ENCODE measurements at places on chromosomes 11 and 22. TPM values are rescaled to one million over a fixed set of nuclear protein-coding genes. Genes with fewer than 3 reads are reported as not detected.

The KIF18A gene
- polyA plus RNA-seq = 1.4 TPM

The CD3D gene
- 31.6 TPM for polyA plus RNA-seq

The GAL3ST1 gene
- polyA plus RNA-seq = not detected

The UVRAG gene
- 79.9 TPM for polyA plus RNA-seq

The HPX gene
- 0.46 TPM for polyA plus RNA-seq

The OR5A1 gene
- not detected for polyA plus RNA-seq

The HMBS gene
- 24.8 TPM for polyA plus RNA-seq

The RBM4 gene
- 189 TPM for polyA plus RNA-seq

The CNTF gene
- 0.11 TPM for polyA plus RNA-seq

The CHADL gene
- polyA plus RNA-seq = 0.63 TPM

The PKNOX2 gene
- not detected for polyA plus RNA-seq

The MAP6 gene
- polyA plus RNA-seq = 0.53 TPM

The THAP7 gene
- 55.9 TPM for polyA plus RNA-seq

The C1QTNF5 gene
- polyA plus RNA-seq = not detected

The TIGD3 gene
- 2.3 TPM for polyA plus RNA-seq

The GLB1L3 gene
- 0.19 TPM for polyA plus RNA-seq

The FAM111B gene
- 3.8 TPM for polyA plus RNA-seq

The ME3 gene
- not detected for polyA plus RNA-seq

The KCNJ4 gene
- not detected for polyA plus RNA-seq

The FAM118A gene
- polyA plus RNA-seq = 24.0 TPM

The SERPIND1 gene
- polyA plus RNA-seq = 0.23 TPM

The ARHGAP32 gene
- 0.54 TPM for polyA plus RNA-seq

The OR52I2 gene
- not detected for polyA plus RNA-seq

The PGA5 gene
- not detected for polyA plus RNA-seq

The CCDC88B gene
- polyA plus RNA-seq = 33.0 TPM

The RIBC2 gene
- polyA plus RNA-seq = not detected

The SCGB1A1 gene
- not detected for polyA plus RNA-seq

The CDPF1 gene
- polyA plus RNA-seq = 13.2 TPM

The APOA4 gene
- polyA plus RNA-seq = not detected

The MICAL3 gene
- 12.0 TPM for polyA plus RNA-seq

The CARNS1 gene
- polyA plus RNA-seq = 2.4 TPM

The FREY1 gene
- polyA plus RNA-seq = not detected

Data from IgD-negative memory B cell (primary cell).